Stimulated activated memory B cell treated with anti-CD40 and anti-IgM and Interleukin-4, amounts not matched to agents 10 μg/mL and 1 μg/mL and 100 μg/mL, for 72 hours (primary cell): ENCODE measurements at places on chromosomes 5 and 9.

- ATAC-seq, result no peak
These were observed 451.0 kb upstream of the TUSC1 start for GRCh38 chr9:26129217-26129616.

DNA sequence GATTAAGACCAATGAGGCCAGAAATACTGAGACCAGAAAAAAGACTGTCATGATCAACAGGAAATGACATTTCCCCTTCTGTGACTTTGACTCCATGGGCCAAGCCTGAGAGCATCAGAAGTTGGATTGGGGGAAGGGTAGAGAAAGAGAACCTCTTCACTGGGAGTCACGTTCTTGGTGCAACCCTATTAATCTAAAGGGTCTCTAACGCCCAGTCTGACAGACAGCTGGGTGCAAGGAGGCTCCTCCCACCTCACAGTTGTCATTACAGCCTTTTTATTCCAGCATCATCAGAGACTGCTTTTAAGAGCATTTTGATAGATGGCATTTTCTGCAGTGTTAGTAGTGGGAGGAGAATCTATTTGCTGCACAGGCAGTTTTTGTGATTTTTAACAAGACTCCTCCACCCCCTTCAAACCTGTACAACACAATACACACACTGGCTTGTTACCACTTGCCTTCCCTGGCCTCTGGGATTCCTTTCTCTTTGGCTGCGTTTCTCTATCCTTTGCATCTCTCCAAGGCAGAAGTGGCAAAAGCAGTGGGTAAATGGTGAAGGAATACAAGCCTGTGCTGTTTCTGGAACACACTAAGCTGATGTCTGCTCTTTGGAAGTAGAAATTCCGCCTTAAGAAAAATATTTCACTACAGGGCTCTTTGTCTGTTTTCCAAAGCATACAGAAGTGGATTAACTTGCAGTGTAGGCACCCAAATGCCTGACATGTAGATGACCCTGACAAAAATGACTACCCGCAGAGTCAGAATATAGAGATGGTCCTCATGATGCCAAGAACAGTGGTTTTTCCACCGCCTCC is 310.4 kb upstream of the ZNF608 start:
- ATAC-seq, result no peak

DNA sequence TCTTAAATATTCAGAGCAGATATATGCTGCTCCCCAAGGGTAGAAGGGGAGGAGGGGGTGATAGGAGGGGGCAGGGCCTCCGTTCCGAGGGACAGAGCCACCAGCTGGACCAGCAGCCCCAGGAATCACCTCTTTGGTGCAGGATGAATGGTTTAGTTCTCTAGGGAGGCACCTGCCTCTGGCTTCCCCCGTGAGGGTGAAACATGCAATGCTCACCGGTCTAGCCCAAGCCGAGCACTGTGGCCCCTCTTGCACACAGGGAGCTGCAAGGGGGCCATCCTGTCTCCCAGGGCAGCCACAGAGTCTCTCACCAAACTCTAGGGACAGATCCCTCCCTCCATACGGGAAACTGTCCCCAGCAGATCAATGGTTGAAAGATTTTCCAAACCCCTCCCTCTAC is 163.7 kb downstream of the DAB2IP start:
- no peak for ATAC-seq

DNA sequence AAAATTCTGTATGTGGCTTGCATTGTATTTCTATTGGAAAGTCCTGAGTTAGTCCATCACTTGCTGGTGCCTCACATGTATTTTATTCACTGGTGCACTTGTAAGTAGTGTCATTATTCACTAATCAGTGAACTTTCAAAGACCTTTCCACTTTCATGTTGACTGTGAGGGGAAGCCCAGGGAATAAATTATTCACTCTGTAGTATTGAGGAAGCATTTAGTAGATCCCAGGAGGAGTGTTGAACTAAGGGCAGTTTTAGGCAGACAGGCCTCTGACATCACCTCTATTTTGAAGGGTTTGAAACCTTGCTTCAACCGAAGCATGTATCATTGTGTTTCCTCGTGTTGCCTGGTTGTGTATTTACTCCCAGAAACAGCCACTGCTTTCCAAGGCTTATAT is 705.4 kb upstream of the RIOK2 start:
- ATAC-seq, result peak; percentile 85

DNA sequence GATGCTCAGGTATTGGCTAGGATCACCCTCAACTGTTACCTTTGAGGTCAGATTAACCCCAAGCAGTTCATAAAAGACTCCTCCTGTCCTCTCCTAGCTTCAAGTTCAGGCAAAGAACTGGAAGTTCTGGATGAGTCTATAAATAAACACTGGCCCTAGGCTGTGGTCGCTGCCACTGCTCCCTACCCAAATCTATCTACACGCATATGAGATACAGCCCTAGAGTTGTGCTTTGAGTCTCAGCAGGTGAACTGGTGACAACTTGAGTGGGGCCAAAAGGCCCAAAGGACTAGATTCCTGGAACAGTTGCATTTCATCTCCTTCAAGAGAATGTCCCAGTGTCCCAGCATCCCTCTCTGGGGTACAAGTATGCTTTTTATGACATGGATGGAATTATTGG is 62.6 kb downstream of the SAXO1 start:
- no peak for ATAC-seq
